Smooth muscle cell of the brain vasculature (primary cell): ENCODE measurements at places on chromosomes 12 and 14.

GRCh38 chr12:67449591-67450052, 180.5 kb downstream of the CAND1 start:
- no peak for DNase-seq

- no peak for DNase-seq
Measured at GRCh38 chr12:87679251-87679650, 349.9 kb downstream of the C12orf50 start.

DNA sequence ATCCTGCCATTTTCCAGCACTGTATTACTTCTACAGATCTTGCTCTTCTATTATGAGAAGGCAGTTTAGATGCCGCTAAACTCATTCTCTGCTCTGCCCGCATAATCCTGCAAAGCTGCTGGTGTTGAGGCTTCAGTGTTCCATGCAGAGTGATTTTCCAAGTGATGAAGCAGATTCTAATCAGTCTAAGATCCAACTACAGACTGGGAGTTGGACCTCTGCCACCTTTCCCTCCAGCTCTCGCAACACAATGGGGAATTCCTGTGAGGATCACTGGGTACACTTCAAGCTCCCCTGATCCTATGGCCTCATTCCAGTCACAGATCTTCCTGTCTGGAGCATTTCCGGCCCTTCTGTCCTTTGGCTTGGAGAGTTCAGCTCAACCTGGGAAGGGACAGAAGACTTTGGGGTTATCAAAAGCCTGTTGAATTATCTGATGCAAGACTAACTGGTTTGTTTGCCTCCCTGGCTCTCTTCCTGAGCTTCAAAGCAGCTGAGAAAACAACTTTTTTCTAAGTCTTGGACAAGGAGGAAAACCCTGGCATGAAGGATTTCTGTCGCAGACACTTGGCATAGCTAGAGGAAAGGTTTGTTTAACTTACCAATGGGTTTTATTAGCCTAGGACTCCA, 333.9 kb downstream of the ZFP36L1 start:
- peak; percentile 52 for DNase-seq

GRCh38 chr14:61388173-61388975, 67.0 kb downstream of the PRKCH start:
- no peak for DNase-seq

- DNase-seq = no peak
Measured at GRCh38 chr12:52083638-52083996, 4.1 kb downstream of the SMIM41 start.

- DNase-seq = no peak
Measured at GRCh38 chr14:89284333-89285058, 132.5 kb downstream of the FOXN3 start.

DNA sequence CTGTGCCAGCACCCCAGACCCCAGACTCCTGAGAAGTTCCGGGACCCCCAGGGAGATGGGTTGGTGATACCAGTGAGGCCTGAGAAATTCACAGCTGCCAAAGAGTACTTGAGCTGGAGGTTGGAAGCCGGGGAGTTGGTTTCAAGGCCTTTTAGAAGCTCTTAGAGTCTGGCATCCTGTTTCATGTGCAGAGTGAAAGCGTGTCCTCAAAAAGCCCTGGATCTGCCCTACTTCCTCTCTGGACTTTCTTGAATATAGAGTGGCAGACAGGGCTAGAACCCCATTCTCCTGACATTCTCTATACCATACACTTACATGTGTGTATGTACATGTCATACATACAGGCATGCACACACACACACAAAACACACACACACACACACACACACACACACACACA, 31.3 kb upstream of the PPM1A start:
- DNase-seq = no peak

- no peak for DNase-seq
Measured at GRCh38 chr12:3629057-3629830, 123.7 kb downstream of the CRACR2A start.

DNA sequence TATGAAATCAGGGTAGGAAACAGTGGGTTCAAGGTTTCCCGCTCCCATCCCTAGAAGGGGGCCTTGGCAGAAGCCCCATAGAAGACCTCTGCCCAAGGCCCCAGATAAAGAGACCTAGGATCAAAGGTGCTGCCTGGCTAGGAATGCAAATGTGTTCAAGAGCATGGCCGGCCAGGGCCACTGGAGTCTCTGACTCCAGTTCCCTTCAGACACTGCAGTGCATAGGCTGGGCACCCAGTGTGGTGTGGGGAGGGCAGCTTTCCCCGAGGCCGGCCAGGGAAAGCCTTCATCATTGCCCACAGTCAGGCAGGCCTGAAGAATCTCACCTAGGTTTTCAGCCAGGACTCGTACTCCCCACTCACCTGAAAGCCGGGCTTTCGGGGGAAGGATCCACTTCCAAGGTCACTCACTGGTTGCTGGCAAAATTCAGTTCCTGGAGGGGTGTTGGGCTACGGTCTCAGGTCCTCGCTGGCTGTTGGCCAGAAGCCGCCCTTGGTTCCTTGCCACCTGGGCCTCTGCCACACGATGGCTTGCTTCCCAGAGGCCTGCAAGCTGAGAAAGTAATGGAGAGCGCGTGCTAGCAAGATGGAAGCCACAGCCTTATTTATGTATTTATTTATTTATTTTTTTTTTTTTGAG, 9.7 kb upstream of the PEBP1 start:
- no peak for DNase-seq

- no peak for DNase-seq
Measured at GRCh38 chr14:49526101-49526500, 60.1 kb downstream of the RPS29 start.

DNA sequence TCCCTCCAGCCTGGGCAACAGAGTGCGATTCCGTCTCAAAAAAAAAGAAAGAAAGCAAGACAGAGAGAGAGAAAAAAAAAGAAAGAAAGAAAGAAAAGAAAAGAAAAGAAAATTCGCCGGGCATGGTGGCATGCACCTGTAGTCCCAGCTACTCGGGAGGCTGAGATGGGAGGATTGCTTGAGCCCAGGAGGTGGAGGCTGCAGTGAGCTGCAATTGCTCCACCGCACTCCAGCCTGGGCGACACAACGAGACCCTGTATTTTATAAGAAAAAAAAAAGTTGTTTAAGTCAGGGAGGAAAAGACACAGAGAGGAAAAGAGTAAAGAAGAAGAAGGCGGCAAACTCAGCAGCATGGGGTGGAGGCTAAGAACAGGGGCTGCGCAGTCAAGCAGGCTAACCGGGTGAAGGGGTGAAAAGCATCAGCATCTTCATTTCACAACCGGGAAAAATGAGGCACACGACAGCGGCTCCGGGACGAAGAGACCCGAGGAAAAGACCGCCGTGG, 557 bp upstream of the FICD start:
- DNase-seq = no peak

- no peak for DNase-seq
Measured at GRCh38 chr14:45185100-45185814, 49.5 kb downstream of the FANCM start.

- DNase-seq = no peak
Measured at GRCh38 chr12:58914457-58914856, 5.8 kb downstream of the LRIG3 start.

GRCh38 chr14:42322531-42323284, 716.0 kb downstream of the LRFN5 start:
- no peak for DNase-seq

DNA sequence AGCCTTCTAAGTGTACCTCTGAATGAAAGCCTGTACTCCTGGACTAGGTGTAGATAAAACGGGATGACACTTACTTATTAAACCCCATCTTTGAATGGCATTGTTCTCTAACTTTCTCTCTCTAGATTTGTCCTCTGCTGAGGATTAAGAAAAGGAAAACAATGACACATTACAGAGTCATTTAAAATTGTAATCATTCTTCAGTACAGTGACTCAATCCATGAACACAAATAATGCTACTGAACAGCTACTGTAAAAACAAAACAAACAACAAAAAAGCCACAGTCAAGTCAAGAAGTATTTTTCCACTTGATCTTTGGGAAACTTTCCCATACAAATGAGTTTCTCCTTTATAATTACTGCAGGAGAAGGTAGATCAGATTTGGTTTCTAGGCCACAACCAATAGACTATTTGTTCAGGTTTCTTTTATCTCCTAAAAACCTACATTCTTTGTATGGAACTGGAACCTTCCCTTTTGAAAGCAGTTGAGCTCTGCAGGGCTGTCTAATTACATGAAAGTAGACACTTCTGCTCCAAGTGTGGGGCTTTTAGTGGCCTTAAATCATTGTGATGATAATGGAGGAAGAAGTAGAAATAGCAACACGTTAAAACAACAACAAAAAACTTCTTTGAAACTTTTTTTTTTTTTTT, 219.1 kb downstream of the ESR2 start:
- DNase-seq = no peak

DNA sequence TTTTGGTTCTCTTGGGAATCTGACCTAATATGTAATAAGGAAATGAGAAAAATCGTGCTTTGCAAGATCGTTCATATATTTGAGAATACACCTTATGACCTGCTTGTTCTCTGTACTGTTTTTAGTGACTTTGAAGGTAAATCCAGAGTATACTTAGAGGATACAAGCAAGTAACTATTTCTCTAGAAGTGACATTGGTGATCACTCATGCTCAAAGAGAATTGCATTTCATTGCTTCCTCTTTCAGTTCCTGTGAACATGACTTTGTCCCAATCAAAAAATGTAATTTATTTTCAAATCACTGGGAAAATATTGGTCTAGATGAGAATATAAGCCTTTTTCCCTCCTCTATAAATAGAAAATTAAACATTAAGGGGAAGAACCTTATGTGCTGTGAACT, 2.7 kb downstream of the KTN1 start:
- DNase-seq = no peak

DNA sequence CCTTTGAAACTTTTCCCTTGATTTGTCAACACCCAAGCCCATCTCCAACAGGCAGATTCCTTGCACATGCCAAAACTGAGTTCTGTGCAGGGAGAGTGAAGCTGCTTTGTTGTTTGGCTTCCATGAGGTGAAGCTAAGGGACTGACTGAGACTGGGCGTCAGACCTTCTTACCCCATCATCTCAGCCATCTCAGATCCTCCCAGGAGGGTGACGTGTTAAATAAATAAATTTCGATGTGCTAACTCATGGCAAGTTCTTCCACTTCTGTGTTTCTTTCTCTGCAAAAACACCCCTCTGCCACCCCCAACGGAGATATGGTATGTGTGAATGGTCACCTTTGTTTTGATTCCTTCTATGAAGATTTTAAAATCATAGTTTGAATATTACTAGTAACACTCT, 17.8 kb downstream of the UTP20 start:
- peak; percentile 15 for DNase-seq
